D721Med (cell line): ENCODE measurements at places on chromosomes 11 and 22.
A peak's percentile ranks its signal among the peaks of the same experiment; 100 is the strongest.

DNA sequence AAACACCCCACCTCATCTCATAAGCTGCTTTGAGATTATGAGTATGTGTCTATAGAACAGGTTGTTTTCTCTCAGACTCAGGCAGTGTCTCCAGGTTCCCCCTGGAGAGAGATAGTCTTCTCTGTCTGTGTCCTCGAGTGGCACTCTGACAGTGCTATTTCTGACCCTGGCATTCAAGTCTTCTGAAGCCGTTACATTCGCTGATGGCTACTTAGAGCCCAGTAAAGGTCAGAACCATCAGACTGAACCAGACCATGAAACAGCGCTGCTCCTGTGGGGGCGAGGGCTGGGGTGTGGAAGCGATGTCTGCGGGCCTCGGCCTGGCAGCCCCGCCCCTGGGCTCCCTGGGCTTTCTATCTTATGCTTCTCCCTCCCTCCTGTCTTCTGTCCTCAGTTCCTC, 23.5 kb downstream of the SHISA8 start:
- no peak for DNase-seq

GRCh38 chr11:109490953-109491635, 69.1 kb downstream of the C11orf87 start:
- DNase-seq: no peak

DNA sequence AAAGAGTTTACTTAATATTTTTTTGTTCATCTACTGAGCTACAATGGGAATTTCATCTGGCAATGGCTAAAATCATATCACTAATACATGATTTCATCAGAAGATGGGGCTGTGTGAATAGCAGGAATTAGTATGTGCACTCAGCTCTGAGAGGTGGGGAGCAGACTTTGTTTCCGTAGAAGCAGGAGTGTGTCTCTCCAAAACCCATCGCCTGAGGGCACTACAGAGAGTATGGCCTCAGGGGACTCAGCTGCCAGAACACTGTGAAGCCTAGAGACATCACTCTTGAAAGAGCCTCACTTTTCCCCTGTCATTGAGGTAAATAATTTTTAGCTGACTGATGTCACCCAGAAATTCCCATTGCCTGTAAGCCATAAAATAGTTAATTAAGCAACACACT, 261.4 kb upstream of the ISX start:
- DNase-seq: no peak

GRCh38 chr11:113238721-113239120, 75.7 kb upstream of the TTC12 start:
- no peak for DNase-seq

GRCh38 chr11:3122775-3123201, 42.3 kb downstream of the OSBPL5 start:
- DNase-seq: no peak

DNA sequence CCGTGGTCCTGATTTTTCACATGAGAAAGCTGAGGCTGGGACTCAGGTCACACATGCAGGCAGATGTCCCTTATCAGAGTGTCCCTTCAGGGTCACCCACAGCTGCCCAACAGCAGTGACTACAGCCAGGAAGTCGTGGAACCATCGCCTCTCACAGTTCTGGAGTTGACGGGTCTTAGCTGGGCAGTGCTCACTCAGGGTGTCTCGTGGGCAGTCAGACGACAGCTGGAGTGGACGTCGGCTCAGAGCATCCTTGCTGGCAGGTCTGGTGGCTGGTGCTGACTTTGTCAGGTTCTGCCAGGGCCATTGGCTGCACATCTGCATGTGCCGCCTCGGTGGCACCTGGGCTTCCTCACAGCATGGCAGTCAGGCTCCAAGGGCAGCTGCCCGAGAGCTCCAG, 35.6 kb upstream of the TH start:
- no peak for DNase-seq

DNA sequence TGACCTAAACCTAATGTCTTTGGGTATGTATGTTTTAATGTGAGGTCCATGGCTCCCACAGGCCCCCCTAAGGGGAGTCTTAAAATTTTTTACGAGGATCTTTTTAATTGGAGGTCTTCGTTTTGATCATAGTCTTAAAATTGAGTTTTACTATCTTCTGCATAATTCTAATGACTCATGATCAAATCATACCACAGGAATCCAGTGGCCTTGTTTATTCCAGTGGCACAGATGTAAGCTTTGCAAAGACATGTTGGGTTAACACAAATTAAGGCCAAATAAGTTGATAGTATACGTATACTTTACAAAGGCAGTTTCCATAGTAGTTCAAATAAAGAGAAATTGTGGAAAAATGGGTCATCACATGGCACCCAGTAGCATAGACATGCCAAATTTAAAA, 33.9 kb upstream of the FJX1 start:
- DNase-seq: no peak

GRCh38 chr11:134512571-134513538, 100.8 kb upstream of the B3GAT1 start:
- no peak for DNase-seq

DNA sequence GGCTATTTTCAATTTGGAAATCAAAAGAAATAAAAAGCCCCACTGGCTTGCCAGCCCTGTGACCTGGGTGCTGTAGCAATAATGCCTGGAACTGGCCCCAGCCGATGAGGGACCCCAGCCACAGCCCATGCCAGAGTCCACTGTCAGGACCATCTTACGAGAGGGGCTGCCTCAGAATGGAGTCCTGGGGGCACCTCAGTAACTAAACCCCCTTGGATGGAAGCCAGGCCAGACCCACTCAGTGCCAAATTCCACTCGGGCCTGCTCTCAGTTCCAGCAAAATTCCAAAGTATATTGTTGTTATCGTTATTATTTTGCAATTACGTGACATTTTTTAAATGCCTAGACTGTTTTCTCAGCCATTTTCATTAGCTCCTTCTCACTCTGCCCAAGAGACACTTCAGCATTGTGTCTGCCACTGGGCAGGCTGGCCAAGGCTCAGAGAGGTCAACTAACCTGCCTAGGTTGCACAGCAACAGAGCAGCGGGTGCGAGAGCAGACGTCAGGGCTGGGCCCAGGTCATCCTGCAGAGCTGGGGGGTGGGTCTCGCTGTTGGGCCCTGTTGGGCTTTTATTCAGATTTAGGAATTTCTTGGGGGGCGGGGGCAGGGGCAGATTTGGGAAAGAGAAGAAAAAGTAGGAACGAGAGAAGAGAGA, 19.5 kb downstream of the CDKN1C start:
- no peak for DNase-seq

DNA sequence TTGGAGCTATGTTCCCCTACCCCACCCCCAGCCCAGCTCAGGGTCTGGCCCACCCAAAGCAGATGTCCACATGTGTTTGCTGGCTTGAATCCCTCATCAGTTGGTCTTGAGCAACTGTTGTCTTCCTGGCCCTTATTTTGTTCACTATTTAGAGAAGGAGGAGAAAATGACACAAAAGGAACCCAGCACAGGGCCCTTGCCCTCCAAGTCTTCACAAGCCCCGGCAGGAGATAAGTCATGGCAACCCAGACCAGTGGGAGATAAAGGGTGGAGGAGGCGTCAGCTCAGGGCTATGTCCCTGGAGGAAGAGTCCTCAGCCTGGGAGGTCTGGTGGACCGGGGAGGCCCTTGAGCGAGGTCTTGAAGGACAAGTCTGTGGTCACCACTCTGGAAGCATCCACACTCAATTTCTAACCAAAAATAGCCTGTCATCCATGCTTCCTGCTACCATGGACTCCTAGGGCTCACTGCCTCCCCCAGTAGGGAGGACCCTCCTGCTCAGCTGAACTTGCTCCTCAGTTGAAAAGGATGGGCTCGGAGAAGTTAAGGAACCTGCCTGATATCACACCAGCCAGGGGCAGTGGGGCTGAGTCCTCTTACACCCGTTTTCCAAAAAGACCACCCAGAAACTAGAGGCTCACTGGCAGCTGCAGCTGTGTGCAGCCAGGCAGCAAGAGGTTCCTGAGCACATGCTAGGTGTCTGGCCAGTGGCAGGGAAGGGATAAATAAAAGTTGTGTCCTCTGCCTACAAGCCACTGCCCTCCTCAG, 1.8 kb upstream of the RAB3IL1 start:
- DNase-seq: no peak

- DNase-seq: no peak
Measured at GRCh38 chr11:82794490-82794889, 60.8 kb upstream of the FAM181B start.

DNA sequence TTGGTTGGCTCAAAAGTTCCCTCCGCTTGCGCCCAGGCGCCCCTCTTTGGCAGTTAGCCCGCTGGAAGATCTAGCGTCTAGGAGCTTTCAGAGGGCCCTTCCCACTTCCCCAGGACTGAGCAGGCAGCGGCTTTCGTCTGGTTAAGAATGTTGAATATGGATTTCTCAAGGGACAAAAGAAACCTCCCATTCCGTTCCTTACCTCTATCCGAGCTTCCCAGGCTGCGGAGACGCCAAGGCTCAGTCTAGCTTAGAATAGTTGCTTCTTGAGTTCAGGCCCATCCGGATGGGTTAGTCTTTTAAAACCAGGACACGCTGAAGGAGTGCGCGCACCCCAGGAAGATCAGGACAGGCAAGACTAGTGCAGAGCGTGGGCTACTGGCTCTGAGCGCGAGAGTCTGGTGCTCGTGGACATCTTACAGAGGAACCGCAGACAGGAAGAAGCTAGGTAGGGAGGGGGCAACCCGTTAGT, 1.6 kb downstream of the NELL1 start:
- DNase-seq: no peak

DNA sequence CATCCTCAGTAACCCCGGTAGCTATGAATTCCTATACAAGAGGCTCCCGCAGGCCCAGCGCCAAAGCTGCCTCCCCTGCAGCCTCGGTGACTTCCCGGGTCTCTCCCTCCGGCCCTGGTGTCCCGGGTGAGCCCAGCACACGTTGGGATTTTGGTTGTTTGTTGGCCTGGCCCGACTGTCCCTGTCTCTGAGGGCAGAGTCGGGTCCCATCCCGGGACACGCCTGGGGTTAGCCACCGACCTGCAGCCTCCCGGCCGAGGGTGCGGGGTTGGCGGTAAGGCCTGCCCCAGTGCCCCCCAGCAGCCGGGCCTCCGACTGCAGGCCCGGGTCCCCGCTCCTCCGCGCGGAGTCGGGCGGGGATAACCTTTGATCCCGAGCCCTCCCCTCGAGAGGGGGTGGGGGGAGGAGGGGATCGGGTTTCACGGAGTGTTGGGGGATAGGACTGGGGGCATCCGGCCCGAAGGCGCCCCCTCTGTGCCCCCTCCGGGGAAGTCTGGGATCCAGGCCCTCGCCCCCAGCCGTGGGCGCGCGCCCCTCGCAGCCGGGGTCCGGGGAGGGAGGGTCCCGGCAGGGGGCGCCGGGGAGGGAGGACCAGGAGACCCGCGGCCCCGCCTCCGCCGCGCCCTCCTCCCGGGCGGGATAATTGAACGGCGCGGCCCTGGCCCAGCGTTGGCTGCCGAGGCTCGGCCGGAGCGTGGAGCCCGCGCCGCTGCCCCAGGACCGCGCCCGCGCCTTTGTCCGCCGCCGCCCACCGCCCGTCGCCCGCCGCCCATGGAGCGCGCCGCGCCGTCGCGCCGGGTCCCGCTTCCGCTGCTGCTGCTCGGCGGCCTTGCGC, at the start of gene FBLN1:
FBLN1 (plus strand) TSS at position 669 of the 835 bp plus-strand sequence; CDS start at position 772, 103 bp downstream.
- DNase-seq: peak; percentile 47

GRCh38 chr11:8286886-8287285, 23.2 kb upstream of the LMO1 start:
- DNase-seq: no peak

GRCh38 chr22:29306835-29307595, 565 bp downstream of the GAS2L1 start:
- DNase-seq: no peak

GRCh38 chr22:31733580-31734079, 16.3 kb downstream of the PRR14L start:
- no peak for DNase-seq

GRCh38 chr11:44578279-44578678, 12.8 kb downstream of the CD82 start:
- no peak for DNase-seq

DNA sequence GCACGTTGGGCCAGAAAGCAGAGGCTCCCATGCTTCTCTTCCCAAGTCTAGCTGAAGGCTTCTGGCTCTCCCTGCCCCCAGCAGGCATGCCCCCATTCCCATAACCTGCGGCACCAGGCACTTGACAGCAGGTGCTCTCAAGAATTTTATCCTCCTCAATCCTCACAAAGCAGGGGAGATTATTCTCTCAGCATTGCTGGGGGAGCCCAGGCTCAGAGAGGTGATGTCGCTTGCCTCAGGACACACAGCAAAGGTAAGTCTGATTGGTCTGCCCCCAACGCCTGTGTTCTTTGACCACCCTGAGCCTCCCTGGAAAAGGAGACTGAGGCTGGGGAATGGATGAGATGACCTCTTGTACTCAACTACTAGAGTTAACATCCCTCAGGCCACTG, 4.8 kb downstream of the TST start:
- no peak for DNase-seq
